ENCODE measurements at places on chromosomes 3 and 15.
A peak's percentile ranks its signal among the peaks of the same experiment; 100 is the strongest.

GRCh38 chr3:11807686-11808085 lies 39.0 kb downstream of the TAMM41 start:
- no peak for DNase-seq

DNA sequence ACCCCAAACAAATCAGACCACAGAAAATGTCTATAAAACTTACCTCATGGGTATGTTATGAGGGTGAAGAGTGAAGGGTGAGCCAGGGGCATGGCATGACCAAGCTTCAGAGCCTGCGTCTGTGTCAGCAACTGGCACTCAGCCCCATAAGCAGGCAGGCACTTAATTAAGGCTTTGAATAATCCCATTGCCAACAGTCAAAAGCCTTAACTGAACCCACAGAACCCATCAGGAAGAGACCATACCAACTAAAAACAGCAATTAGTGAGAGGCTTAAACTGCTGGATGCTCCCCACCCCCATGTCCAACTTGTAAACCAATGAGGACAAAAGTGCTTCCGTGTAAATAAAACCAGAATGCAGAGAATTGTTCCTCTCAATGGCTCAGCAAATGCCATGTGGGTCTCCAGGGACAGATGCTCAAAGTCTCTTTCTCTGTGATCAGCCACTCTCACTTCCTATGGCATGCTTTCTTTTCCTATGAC lies 126.0 kb downstream of the MYLK start:
- no peak for DNase-seq

DNA sequence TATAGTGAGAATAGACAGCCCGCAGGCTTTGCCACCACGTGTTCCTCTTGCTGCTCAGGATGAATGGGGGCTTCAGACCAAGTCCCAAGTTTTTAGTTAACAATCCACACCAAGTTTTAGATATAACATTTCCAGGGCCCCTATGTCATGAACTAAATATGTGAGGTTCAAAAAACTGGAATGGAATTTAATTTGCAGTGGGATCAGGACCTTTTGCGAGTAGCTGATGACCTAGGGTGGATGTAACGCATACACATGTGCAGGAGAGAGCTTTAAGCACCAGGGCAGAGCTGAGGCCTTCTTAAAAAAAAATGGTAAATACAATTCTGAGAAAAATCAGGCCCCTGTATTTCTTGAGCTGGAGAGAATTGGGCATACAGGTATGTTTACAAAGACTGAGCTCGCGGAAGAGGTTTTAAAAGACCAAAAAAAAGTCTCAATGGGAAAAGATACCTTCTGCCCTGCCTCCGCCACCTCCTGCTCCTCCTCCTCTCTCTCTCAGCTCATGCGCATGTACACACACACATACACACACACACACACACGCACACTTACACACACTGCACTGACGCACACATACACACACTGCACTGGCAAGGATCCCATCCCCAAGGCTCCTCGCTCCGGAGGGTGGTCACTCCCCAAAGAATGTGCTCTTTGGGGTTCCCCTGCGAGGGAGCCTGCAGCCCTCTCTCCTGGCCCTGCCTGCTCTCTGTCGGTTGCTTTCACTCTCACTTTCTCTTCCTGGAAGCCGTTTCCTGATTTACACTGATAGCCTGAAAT lies 48.2 kb upstream of the IGF1R start:
- peak; percentile 25 for DNase-seq

DNA sequence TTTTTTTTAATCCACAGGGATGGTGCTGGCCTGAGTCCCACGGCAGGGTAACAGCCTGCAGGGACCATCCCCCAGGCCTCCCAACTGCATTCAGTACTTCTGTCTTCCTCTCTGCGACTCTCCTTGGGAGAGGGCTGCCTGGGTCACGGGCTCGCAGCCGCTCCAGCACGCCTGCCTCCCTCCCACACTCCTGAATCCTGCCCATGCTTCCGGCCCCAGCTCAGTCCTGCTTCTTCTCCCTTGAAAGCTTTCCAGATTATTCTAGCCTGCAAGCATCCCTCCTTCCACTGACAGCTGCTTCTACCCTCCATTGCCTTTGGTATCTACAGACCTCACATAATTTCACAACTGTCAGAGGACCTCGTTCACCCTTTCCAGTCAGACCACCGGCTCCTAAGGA lies 32.4 kb downstream of the MEGF11 start:
- DNase-seq = no peak

- DNase-seq = no peak
Observed at GRCh38 chr3:174202561-174202960, 656.6 kb upstream of the NAALADL2 start.

Data from activated T-cell treated with anti-CD3 and anti-CD28 coated beads for 48 hours (primary cell).